ENCODE measurements at places on chromosomes 3 and 15.

- DNase-seq, result no peak
These were observed 870 bp upstream of the CHAC1 start for GRCh38 chr15:40952301-40952900.

GRCh38 chr3:194449913-194450312, 36.9 kb downstream of the ATP13A3 start:
- DNase-seq, result no peak

DNA sequence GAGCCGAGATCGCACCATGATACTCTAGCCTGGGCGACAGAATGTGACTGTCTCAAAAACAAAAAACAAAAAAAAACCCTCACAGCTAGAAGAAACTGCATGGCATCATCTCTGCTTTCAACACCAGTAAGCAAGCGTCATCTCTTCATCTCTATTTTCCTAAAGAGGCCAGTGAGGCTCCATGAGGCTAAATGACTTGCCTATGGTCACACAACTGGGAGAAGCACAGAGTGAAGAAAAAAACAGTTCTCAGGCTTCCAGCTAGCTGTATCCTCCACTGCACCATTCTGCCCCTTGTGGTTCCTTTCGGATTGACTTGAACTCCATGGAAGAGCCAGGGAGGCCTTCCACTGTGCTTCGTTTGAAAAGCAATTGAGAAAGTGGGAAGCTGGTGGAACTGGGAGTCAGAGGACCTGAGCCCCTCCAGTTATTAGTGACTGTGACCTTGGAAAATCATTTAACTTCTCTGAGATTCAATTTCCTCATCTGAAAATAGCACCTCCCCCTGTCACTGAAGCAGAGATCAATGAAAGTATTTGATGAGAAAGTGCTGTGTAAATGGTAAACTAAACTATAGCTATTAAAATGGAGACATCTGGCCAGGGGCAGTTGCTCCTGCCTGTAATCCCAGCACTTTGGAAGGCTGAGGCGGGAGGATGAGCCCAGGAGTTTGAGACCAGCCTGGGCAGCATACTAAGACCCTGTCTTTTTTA, 32.1 kb upstream of the DENND4A start:
- peak; percentile 61 for DNase-seq

DNA sequence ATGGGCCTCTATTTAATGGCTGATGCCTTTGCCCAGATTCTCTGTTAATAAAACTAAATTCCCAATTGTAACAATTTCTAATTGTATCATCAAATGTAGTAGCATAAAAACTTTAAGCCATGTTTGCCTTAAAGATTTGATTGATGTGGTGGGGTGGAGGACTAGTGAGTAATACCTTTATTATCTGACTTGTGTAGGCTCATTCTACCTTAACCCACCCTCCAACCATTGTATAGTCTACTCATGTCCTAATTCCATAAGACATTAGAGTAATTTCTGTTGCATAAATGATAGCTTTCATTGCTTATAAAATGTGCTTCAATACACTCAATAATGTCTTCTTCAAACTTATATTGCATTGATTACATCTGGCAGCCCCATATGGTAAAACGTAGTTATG, 25.8 kb downstream of the SERPINI1 start:
- DNase-seq, result no peak

DNA sequence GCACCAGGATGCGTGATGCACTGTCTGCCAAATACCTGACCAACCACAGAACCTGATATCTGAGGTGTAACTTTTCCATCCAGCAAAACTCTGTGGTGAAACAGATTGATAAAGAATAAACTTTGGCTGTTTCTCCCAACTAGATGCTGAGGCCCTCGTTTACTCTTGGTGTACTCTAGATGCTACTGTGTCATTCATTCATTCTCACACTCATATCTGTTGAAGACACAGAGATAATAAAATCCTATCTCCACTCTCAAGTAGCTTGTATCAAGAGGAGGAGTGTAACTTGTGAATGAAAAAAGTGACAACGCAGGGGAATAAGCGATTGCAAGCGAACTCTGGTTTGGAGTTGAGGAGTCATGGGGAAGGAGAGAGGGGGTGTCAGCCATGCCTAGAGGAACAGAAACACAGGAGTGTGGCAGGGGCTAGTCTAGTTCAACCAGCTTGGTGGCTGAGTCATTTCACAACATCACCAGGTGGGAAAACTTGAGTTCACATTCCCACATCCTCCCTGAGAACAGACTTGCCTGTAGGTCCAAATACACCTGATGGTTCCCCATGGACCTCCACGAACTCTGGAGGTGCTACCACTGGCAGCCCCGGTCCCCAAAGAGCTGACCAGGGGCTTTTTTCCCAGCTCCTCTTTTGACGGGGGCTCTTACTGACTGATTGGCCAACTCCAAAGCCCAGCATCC, 73.3 kb upstream of the SNRK start:
- no peak for DNase-seq

- no peak for DNase-seq
These were observed 243.7 kb upstream of the LRIG1 start for GRCh38 chr3:66744521-66744920.

- DNase-seq, result peak; percentile 88
These were observed 32.9 kb downstream of the GJD2 start for GRCh38 chr15:34721802-34722438.

- DNase-seq, result no peak
These were observed 84.7 kb downstream of the PPP2R3A start for GRCh38 chr3:136050250-136050649.
